Omental fat pad (tissue), 4 donors: ENCODE measurements at places on chromosomes 5 and 9.

DNA sequence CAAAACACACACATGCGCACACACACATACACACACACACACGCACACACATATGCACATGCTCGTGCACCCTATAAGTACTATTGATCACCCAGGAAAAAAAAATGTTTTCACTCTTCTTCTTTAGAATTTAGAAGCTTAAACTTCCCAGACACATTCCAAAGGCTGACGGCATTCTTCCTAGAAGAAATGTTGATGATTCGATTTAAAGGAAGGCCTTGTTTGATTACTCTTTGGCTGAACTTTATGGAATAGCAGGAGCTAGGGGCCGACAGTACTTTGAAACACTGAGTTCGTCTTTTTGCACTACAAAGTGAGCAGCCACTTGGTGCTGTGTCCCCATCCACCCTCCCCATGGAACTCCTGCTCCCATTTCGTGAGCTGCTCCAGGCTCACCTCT, 113.2 kb downstream of the EGFLAM start:
- DNase-seq, result no peak

DNA sequence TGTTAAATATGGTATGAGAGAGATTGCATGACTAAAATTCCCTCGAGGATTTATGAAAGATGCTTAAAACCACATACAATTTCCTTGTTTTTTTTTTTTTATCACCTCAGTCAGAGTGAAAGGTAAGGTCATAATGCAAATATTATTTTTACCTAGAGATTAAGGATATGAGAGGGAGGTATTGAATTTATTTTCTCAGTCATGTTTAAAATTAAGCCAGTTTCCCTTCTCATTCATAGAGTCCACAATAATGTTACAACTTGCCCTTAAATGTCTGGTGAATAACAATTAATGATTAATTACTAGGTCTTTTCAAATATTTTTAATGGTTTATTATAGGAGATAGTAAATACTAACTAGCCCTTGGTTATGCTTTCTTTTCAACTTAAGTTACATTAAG, 144.9 kb upstream of the HAPLN1 start:
- no peak for DNase-seq

DNA sequence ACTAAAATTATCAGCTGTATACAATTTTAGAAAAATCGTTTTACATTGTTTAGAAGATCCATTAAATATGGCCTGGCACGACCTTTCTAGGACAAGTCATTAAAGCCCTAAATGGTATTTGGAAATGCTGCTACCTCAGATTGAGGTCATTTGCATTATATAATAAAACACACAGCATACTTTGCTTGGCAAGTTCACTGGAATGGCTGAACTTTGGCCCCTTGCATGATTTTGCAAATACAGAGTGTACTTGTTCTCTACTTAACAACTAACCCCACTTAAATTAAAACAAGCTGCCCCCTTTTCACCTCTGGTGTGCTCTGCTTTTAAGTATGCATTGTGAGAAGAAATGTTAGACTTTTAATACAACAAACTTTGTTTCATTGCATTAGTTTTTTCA, 860.1 kb downstream of the PTPRD start:
- no peak for DNase-seq

DNA sequence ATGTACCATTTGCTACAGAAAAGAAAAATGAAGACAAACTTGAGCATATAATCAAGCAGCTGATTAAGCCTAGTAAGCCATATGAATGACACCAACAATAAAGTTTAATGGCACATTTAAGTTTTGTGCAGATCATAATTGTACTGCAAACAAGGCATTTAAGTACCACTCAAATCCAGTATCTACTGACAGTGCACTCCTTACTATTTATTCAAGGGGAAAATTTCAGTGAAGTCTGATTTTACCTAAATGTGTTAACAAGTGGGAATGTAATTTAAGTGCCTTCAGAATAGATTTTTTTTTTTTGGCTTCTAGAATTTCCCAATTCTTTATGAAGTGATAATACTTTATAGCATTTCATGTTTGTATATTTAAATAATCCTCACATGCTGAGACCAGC, 341.0 kb upstream of the POU5F2 start:
- DNase-seq, result no peak

- no peak for DNase-seq
Observed at GRCh38 chr5:125481506-125482465, 735.3 kb upstream of the ZNF608 start.

GRCh38 chr5:76337953-76338451, 65.1 kb upstream of the IQGAP2 start:
- no peak for DNase-seq

GRCh38 chr5:143657647-143658285, 154.2 kb upstream of the HMHB1 start:
- DNase-seq, result no peak

DNA sequence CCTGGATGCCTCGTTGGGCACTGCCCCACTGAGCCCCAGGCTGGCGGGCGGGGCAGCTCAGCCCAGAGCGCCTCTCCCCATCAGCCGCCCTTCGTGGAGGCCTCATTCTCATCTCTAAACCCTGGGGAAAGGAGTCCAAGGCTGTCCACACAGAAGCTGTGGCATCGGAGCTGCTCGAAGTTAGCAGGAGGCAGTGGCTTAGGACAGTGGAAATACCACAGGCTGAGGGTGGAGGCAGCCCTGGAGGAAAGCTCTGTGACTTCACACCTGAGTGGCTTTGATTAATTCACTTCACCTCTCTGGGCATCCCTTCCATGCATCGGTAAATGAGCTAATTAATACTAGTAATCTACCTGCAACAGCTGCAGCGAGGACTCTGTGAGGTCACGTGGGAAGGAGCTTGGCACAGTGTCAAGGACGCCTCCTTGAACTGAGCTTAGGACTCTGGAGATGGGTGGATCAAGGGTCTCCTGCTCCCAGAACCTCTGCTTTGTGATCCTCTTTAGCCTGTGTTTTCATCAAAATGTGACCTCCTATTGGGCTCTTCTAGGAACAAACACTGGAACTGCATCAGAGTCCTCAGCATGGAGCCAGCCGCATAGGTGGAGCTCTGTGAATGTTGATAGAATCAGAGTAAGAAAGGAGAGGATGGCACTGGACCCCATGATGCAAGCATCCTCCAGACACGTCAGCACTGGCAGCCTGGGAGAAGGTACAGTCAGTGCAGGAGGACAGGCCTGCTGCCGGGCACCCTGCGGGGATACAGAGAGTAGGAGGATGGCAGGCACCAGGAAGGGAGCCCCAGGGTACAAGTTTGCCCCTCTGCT, 842 bp upstream of the ANGPTL2 start:
- DNase-seq, result no peak

- no peak for DNase-seq
Observed at GRCh38 chr5:59380350-59380951, 513.1 kb downstream of the PDE4D start.
